ENCODE measurements at places on chromosomes 16 and 17.
A peak's percentile ranks its signal among the peaks of the same experiment; 100 is the strongest.

- DNase-seq: no peak
Observed at GRCh38 chr16:79067600-79067999, 532.9 kb downstream of the MAF start.

- DNase-seq: no peak
Observed at GRCh38 chr17:18951941-18952842, at the start of gene SLC5A10. Gene SLC5A10, plus strand, starts transcription at chr17:18952165. Its CDS starts 41 bp downstream, at chr17:18952206.

DNA sequence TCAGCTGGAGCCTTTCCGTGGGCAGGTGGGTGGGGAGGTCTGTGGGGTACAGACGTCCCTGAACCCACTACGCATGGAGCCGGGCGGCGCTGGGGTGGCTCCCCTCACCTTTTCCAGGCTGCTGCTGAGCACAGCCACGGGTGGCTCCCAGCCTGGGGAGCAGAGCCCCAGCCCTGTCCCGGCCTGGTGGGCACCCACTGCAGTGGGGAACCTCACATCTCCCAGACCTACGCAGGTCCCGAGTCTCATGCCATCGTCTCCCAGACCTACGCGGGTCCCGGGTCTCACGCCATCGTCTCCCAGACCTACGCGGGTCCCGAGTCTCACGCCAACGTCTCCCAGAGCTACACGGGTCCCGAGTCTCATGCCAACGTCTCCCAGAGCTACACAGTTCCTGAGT, 17.0 kb upstream of the APRT start:
- no peak for DNase-seq

DNA sequence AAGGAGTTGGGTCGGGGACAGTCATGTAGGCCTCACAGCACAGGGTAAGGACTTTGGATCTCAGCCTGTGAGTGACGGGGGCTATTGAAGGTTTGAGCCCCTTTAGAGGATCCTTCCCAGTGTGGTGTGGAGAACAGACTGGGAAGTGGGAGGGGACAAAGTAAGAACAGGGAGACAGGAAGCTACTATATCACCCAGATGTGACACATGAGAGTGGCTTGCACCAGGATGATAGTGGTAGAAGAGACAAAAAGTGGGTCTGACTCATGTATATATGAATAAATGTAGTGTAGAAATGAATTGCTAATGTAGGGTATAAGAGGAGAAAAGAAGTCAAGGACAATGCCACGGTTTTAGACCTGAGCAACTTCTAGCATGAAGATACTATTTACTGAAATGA, 4.5 kb downstream of the NUP93 start:
- DNase-seq: no peak

DNA sequence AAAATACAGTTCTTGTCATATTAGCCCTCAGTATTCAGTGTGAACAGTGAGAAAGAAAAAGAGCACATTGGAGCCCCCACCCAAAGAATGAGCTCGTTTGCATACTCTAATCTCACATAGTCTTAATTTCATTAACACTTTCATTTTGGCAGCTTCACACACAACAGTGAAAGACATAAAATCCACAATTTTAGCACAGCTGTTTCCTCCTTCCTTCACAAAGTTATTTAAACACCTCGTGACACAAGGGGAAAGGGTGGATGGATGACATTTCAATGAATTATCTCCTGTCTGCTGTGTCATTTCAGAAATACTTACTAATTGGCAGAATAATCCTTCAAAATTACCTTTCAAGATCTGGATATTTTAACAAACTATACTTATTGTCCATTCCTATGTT, 299.3 kb downstream of the KCNJ2 start:
- DNase-seq: no peak

GRCh38 chr17:48571024-48571818, 6.9 kb downstream of the HOXB4 start:
- DNase-seq: no peak

- no peak for DNase-seq
Observed at GRCh38 chr16:10242916-10243315, 60.7 kb upstream of the GRIN2A start.

- no peak for DNase-seq
Observed at GRCh38 chr16:6247775-6248174, 1084.9 kb upstream of the RBFOX1 start.

DNA sequence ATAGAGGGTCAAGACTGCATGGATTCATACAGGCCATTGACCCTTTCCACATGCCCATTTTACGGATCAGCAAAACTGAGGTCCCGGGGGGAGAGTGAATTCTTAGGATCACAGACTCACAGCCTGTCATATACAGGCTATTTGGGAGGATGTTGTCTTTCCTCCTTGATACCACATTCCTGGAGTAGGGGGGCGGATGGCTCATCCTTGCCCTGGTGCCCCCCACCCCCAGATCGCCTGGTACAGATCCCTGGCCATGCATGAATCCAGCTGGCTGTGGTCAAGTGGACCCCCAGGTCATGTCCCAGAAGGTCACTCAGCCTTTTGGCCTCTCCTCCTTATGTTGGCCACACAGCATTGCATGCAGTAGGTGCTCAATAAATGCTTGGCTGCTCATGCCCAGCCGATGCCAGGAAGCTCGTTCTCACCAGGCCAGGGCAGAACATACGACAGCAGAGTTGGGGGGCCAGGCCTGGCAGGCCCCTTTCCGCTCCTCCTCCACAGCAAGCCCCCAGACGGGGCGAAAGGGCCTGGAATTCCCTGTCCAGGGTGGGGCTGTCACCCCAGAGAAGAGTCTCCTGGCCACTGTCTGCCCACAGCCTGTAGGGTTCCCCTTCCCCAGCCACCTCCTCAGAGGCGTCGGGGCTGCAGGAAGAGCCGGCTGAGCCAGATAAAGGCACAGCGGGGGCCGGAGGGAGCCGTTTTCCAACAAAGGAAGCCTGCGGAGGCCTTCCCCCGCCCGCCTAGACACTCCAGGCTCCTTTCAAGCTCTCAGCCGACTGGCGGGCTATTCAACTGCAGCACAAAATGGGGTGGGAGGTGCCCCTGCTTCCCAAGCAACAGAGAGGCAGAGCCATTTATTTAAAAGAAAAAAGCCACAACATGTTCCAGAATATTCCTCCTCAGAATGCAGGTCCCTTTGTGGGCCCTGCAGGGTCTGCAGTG, 215.7 kb upstream of the CIBAR2 start:
- no peak for DNase-seq

DNA sequence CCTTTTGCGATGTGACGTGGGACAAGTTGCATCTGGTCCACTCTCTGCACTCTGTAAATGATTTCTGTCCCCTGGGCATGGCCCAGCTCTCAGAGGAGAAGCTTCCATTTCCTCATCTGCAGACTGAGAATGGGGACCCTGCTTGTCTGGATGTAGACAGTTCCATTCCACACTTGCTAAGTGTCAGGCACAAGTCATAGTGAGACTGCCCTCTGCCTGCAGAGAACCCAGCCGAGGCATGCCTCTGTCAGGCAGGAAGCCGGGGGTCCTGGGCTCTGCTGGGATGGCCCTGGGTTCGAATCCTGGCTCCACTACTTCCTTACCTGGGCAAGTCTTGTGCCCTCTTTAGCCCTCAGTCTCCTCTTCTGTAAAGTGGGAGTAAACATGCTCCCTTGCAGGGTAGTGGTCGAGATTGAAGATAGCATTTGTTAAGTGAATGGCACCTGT, 4.1 kb downstream of the MAP2K3 start:
- no peak for DNase-seq

DNA sequence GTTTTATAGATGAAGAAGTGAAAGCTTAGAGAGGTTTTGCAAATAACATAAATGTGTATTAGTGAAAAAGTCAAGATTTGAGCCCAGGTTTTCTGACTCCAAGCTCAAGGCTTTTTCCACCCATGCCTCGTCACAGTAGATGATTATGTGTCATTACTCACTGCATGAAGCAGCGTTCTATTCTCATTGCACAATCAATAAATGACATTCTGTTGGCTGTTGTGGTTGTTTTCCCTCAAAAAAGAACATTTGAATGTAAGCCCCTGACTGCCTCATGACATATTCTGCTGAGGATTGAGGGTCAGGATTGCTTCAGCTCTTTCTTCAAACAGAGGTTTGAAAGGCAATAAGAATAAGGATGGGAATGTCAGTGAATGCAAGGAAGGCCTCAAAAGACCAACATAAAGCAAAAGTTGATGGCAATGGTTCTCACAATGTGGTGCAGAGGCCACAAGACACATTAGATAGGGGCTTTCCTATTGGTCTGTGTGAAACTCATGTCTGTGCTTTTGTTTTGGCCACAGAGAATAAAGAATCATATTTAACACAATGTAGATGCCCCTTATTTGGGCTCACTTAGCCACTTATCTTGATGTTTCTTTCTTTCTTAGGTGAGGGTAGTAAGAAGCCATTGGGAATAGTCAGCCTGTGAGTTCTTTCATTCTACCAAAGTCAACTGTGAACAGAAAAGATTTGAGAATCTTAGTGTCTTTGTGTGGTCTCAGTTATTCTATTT, 5.4 kb upstream of the MMD start:
- DNase-seq: no peak

- DNase-seq: no peak
Observed at GRCh38 chr16:88633684-88634140, 4.7 kb upstream of the IL17C start.

GRCh38 chr16:74034862-74035261, 261.8 kb upstream of the PSMD7 start:
- DNase-seq: no peak

GRCh38 chr17:81373536-81374160, 21.6 kb upstream of the BAHCC1 start:
- no peak for DNase-seq

GRCh38 chr16:17260276-17260849, 210.4 kb downstream of the XYLT1 start:
- no peak for DNase-seq

DNA sequence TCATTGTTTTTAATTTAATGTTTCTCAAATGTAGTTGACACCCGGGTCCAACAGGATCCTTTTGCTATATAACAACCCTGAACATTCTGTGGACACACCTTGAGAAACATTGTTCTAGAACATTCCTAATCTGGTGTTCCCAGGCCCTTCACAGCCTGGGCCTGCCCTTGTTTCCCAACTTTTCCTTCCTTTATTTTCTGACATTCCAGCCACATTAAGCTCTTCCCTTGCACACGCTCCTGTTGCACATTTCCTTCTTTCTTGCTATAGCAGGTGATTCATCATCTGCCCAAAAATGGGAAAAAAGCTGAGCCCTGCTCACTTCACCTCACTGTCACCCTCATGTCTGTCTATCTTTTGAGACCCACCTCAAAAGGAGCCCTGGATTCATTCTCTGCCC, 67.9 kb upstream of the MARCHF10 start:
- DNase-seq: no peak

DNA sequence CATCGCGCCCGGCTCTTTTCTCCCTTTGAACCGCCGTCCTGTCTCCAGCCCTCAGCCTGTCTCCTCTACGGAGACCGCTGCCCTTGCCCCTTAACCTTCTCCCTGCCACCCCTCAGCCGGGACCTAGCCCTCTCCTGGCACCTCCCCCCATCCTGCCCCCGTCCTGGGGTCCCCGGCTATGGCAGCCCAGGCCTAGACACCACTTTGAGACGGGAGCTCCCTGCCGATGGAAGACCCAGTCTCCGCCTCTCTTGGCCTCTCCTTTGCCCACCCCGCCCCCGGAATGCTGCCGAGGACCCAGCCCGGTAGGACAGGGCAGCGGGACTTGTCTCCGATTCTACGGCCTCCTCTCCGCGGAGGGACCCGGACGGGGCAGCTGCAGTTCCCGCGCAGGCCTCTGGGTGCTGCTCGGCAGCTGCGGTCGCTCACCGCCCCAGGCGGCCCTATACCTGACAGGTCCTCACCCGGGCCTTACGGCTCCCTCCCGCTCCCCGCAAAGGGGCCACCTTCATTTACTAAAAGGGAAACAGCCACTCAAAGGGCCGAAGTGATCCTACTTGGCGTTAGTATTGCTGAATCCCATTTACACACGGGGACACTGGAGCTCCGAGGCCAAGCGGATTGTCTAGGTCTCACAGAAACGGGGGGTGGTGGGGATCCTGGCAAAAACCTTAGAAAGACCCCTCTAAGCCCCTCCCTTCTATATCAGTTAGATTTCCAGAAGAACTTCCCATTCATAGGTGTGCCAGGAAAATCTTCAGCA, 32.6 kb upstream of the TAC4 start:
- DNase-seq: peak; percentile 56

DNA sequence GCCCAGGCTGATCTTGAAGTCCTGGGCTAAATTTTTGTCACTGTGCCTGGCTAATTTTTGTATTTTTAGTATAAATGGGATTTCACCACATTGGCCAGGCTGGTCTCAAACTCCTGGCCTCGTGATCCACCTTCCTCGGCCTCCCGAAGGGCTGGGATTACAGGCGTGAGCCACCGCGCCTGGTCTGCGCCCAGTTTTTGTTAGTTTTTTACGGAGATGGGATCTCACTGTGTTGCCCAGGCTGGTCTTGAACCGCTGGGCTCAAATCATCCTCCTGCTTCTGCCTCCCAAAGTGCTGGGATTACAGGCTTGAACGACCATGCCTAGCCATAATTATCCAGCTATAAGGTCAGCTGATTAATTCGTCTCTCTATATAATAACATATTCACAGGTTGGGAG, 2.7 kb upstream of the CEMP1 start:
- DNase-seq: no peak

- no peak for DNase-seq
Observed at GRCh38 chr16:50588276-50588675, 40.1 kb downstream of the NKD1 start.

DNA sequence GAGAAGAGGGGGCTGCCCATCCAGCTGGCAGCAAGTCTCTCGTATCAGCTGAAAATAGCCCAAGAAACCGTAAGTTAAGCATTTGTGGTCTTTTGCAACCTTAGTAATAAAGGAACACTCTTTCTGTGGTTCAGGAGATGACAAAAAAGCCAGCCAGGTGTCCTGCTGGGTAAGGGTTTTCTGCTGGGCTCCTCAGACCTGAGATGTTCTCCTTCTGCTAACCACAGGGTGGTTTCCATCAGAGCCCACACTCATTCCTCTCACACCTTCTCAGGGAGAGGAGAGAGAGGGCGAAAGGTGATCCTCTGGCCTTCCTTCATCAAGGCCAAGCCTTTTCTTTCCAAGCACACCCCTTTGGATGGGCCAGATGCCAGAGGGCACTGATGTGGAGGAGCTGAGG, 70.7 kb downstream of the TEX14 start:
- DNase-seq: no peak
